Liver (tissue), 10 donors: ENCODE measurements at places on chromosomes 5 and 9.

DNA sequence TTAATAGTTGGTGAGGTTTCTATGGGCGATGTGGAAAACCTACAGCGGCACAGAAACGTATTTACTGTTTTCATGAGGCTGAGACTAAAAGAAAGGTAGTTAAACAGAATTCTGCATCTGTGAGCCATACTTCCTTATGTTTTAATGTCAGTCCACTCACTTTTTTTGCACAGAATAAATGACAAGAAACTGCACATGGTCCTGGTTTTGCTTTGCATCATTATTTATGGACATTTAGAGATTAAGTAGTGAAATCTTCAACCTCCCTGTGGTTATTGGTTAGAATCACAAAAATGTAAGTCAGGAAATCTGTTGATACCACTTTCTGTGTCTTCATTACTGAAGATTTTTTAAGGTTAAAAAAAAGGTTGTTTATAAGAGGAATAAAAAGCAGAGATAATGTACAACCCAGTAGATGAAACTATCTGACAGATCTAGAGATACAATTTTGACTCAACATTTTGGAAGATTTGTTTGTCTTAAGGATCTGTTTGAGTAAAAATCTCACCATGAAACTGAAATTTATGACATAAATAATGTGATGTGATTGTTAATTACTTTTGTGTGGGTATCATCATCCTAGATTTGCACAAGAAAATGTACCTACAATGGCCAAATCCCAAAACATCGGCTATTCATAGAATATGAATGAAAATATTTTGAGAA, 2.4 kb downstream of the PRR16 start:
- no peak for DNase-seq

- DNase-seq, result no peak
Observed at GRCh38 chr5:165502893-165503691, 1997.7 kb downstream of the MAT2B start.

DNA sequence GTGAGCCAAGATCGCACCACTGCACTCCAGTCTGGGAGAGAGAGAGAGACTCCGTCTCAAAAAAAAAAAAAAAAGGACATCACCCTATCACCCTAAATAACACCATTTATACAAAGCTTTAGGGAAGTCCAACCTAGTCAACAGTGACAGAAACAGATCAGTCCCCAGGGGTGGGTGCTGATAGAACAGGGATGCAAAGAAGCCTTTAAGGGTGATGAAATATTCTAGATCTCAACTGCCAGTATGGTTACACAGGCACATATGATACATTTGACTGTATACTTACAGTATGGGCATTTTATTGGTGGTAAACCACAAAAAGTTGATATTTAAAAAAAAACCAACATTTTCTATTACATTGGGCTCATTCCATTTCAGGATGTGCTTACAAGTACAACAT, 4.8 kb downstream of the RETREG1 start:
- DNase-seq, result no peak

- DNase-seq, result no peak
Observed at GRCh38 chr5:140988100-140988499, 21.8 kb downstream of the PCDHAC2 start.

- DNase-seq, result no peak
Observed at GRCh38 chr5:180641566-180641900, 7.9 kb downstream of the FLT4 start.

- DNase-seq, result no peak
Observed at GRCh38 chr5:74367241-74367733, 273.2 kb downstream of the ENC1 start.

GRCh38 chr9:126673689-126674364, 60.1 kb downstream of the LMX1B start:
- peak; percentile 56 for DNase-seq

GRCh38 chr9:111276431-111277128, 53.4 kb downstream of the OR2K2 start:
- no peak for DNase-seq

GRCh38 chr5:13659391-13659790, 285.1 kb downstream of the DNAH5 start:
- no peak for DNase-seq
